ENCODE measurements at places on chromosomes 16 and 17. TPM values are rescaled to one million over a fixed set of nuclear protein-coding genes. Genes with fewer than 3 reads are reported as not detected.

- H3K4me1 ChIP-seq: peaks cover 10% of the 10 kb centered on the region
- no peak overlapping the region for H3K4me3 ChIP-seq
- H3K27ac ChIP-seq: no peak overlapping the region
Measured at GRCh38 chr17:49365667-49366066, 3.6 kb upstream of the ZNF652 start.

DNA sequence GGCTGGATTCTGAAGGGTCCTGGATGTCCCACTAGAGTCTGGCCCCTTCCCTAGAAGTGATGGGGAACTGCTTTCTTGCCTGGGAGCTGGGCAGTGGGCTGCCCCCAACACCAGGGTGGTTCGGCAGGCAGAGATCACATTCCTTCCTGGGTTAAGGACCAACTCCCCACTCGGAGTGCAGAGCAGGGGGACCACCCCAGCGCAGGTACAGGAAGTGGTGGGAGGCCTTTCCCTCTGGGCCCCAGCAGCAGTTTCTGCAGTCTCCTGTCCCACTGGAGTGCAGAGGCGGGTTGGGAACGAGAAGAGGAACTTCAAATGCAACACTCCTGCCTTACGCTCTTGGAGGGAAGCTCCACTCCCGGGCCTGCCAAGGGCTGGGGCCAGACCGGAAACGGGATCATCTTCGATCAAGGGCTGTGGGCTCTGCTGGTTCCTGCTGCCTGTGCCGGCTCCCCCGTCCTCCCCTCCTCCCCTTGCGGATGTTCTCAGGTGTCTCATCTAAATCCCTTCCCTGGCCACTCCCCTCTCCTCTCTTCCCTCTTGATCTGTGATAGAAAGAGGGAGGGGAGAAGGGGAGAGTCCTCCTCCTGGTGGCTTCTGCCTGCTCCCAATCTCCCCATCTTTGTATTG is 9.0 kb upstream of the NGFR start:
- no peaks in the 10 kb centered on the region for H3K4me1 ChIP-seq
- no peaks in the 10 kb centered on the region for H3K36me3 ChIP-seq
- H3K27ac ChIP-seq: no peak overlapping the region
- DNase-seq: no peak
- no peak overlapping the region for H3K4me3 ChIP-seq

DNA sequence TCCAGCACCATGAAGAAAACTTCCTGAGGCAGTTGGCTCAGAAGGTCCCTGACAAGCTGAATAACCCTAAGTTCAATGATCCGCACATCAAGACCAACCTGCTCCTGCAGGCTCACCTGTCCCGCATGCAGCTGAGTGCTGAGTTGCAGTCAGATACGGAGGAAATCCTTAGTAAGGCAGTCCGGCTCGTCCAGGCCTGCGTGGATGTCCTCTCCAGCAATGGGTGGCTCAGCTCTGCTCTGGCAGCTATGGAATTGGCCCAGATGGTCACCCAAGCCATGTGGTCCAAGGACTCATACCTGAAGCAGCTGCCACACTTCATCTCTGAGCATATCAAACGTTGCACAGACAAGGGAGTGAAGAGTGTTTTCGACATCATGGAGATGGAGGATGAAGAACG is 88.4 kb upstream of the SMURF2 start:
- H3K36me3 ChIP-seq: peaks cover 13% of the 10 kb centered on the region
- no peak overlapping the region for H3K4me3 ChIP-seq
- DNase-seq: no peak
- no peaks in the 10 kb centered on the region for H3K4me1 ChIP-seq
- no peaks in the 10 kb centered on the region for H3K27me3 ChIP-seq
- no peak overlapping the region for H3K27ac ChIP-seq

DNA sequence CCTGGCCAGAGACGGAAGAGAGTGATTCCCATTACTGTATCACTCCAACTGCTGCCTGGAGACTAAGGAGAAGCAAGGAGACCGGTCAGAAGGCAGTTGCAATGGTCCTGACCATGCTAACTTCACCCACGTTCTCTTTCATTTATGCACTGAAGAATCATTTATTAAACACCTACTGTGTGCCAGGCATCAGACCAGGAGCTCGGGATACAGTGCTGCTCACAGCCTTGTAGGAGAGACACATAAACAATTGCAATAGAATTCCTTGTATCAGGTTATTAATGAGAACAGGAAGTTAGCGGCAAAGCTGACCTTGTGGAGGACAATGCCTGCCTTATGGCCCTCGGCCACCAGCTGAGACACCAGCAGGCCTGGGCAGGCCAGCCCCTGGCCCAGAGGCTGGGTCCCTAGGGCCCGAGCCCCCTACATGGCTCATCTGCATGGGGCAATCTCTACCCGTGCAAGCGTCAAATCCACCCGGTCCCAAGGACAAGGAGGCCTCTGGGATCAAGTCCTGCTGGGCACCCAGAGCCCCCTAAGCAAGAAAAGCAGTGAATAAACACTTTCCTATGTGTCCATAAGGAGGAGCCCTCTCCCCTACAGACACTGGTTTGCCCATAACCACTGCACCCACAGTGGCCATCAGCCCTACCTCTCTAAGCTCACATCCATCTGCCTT is 8.6 kb upstream of the ENPP7 start:
- H3K27me3 ChIP-seq: no peaks in the 10 kb centered on the region
- no peak overlapping the region for H3K4me3 ChIP-seq
- H3K36me3 ChIP-seq: no peaks in the 10 kb centered on the region
- DNase-seq: no peak
- H3K27ac ChIP-seq: no peak overlapping the region
- no peaks in the 10 kb centered on the region for H3K4me1 ChIP-seq

- H3K4me3 ChIP-seq: no peak overlapping the region
- H3K36me3 ChIP-seq: no peaks in the 10 kb centered on the region
- H3K27me3 ChIP-seq: no peaks in the 10 kb centered on the region
- peaks cover 10% of the 10 kb centered on the region for H3K4me1 ChIP-seq
Measured at GRCh38 chr17:19264681-19265080, 27.5 kb downstream of the EPN2 start.

- no peak for DNase-seq
- H3K27me3 ChIP-seq: no peaks in the 10 kb centered on the region
- peaks cover 2% of the 10 kb centered on the region for H3K4me1 ChIP-seq
- no peak overlapping the region for H3K27ac ChIP-seq
- no peaks in the 10 kb centered on the region for H3K36me3 ChIP-seq
Measured at GRCh38 chr17:46950342-46950996, 27.5 kb downstream of the GOSR2 start.

The BAIAP3 gene
- 47.3 TPM for total RNA-seq
